ENCODE measurements at places on chromosomes 6 and 20.

- DNase-seq: no peak
Observed at GRCh38 chr6:87431263-87431662, 23.5 kb downstream of the CFAP206 start.

- no peak for DNase-seq
Observed at GRCh38 chr20:1810926-1811620, 84.1 kb upstream of the SIRPA start.

DNA sequence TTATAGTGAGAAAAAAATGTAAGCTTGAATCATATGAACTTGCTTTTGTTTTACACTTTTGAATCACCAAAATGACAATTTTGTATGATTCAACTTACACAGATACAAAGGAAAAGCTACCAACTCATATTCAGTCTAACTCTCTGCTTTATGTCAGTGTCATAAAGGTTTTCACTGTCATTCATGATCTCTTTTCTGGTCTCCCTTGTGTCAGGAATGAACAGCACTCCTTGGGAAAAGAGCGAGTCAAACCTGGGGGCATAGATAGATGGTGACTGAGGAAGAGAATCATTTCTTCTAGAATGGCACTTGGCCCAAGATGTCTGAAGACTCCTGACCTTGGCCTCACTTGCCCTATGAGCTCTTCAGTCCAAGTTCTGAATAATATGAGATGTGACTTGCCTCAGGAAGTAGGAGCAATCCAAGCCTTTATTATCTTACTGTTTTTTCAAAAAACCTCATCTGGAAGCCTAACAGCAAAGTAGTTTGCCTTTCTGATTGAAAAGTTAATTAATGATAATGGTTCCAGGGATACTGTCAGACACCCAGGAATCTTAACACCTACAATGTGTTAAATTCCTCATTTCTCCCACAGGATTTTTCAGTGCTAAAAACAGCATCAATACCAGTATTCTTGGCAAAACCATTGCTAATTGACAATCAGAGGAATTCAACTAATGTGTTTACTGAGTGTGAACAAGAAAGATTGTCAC lies 270.0 kb upstream of the HSF2 start:
- no peak for DNase-seq

GRCh38 chr20:58692579-58693225 lies at the start of gene NPEPL1:
NPEPL1 (plus strand) TSS chr20:58692800; CDS start chr20:58692901, 101 bp downstream.
- peak; percentile 31 for DNase-seq

- no peak for DNase-seq
Observed at GRCh38 chr6:151431337-151431736, 20.6 kb downstream of the RMND1 start.

- no peak for DNase-seq
Observed at GRCh38 chr6:142612956-142613355, 311.1 kb downstream of the ADGRG6 start.

GRCh38 chr6:100105138-100105537 lies 111.1 kb upstream of the MCHR2 start:
- DNase-seq: no peak

DNA sequence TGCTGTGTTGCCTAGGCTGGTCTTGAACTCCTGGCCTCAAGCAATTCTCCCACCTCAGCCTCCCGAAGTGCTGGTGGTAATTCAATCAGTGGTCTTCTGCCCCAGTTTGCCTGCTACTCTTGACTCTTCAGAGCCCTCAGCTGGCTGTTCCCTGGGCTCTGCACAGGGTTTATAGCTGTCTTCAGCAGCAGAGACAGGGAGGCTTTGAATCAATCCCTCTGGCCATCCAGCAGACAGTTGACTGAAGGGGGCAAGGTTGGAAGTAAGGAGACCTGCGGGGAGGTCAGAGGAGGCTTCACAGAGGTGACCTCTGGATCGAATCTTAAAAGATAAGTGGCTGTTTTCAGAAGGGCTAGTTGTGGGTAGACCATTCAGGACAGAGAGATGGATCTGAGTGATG lies 26.0 kb upstream of the KIF3B start:
- no peak for DNase-seq

DNA sequence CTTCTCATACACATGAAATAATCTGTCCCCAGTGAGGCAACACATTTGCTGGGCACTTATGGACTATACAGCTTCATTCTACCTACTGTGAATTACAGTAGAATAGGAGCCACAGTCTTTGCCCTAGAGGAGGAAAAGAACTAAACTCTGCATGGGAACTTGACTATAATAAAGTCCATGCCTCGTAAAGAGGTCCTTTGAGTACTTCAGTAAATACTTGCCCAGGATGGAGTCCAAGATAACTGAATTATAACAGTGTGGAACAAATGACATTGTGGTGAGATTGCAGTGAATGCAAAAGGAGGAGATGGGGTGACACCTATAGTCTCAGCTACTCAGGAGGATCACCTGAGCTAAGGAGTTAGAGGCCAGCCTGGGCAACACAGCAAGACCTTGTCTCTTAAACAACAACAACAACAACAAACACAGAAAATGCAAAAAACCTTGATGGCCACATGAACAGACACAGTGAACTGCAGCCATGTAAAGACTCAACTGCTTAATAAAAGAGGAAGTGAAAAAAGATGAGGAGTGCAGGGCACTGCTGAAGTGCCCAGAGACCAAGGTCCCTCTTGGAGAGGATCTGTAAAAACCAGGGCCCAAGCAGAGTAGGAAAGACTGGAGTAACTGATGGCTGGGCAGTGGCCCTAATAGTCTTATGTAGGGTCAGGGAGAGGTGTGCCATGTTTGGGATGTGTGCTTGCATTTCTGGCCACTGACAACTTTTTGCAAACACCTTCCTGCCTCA lies 3.7 kb downstream of the MRPS18A start:
- no peak for DNase-seq

DNA sequence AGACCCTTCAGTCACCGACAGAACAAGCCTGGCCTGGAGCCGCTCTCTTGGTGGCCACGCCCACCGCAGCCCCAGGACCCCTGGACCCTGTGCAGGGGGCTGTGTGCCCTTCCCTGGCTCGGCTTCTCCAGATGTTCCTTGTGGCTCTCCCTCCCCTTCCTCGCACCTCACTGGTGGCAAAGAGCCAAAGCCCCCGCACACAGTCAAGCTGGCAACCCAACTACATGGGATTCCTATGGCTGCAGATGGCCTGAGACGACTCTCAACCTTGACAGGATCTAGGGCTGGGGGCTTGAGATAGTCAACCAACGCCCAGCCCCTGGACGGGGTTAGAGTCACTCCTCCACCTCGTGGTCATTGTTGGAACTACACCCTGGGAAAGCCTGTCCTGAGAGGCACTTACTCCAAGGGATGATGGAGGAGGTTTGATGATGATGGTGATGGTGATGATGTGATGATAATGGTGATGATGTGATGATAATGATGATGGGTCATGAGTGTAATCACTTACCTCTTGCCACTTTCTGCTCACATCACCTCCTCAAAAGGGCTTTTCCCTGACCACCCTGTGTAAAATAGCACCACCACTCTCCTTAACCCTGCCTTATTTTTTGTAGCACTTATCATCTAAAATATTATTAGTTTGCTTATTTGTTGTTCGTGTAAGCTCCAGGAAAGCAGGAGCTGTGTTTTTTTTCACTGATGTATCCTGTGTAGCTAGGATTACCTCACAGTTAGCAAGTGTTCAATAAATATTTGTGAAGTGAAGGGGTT lies 278.4 kb downstream of the LRFN2 start:
- no peak for DNase-seq

DNA sequence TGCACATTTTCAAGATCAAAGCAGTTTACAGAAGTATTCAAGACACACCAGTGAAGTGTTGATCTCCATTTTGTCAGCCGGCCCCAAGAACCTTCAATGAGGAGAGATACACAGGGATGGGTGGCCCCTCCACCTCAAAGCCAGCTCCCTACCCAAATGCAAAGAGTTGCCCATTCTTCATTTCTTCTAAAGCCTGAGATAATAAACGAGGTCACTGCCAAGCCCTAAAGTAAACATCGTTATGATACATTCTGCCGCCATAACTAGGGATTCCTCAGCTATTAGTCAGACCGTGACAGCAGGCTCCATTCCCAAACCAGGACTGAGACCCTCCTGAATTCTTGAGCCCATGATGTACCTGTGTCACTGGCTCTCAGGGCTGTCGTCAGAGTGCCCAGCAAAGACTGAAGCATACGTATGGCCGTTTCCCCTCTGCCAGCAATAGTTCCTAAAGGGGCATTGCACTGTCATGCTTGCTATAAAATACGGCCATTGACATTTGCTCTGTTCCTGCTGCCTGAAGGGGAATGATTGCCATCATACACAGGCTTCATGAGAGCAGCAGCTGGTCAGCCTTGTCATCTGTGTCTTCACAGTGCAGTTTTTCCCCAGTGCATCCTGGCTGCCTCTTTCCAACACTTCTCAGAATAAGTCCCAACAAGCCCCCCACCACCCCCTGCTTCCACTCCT lies 41.7 kb downstream of the ISM1 start:
- no peak for DNase-seq

- DNase-seq: peak; percentile 74
Observed at GRCh38 chr6:154070657-154071056, 31.6 kb downstream of the OPRM1 start.

DNA sequence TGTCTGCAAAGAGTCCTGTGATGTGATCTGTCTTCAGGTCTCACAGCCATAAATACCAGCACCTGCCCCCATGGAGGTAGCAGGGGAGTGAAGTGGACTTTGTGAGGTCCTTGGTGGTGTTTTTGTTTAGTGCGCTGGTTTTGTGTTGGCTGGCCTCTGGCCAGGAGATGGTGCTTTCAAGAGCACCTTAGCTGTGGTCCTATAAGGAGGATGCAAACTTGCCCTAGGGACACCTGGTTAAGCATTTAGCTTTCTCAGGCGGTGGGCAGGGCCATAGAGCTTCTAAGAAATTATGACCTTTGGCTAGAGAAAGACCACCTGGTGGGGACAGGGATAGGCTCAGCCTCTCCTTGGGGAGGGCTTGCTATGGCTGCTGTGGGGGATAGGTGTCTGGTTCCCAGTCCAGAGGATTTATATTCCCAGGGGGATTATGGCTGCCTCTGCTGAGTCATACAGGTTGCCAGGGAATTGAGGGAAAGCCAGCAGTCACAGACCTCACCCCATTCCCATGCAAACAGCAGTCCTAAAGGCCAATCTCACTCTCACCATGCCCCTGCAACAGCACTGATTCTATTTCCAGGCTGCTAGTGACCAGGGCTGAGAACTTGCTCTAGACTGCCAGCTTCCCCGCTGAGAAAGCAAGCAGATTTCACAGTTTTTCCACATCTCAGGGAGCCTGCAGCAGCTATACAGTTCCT lies 259.3 kb downstream of the TFAP2B start:
- DNase-seq: no peak

DNA sequence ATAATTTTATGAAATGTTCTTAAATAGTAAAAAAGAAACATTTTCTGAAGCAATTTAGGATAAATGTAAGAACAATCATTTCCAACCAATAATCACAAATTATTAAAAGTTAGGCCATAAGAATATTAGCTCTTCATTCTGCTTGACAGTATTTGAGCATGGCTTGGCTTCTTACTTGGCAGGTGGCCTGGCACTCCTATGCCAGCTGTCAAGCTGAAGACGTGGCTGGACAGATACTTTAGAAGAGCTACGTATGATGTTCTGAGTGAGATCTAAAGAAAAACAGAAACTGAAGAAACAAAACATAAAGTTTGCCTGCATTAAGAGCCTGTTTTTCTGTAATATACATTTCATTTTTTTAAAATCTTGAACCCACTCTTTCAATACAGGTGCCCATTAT lies 438.9 kb downstream of the GRIK2 start:
- DNase-seq: no peak

DNA sequence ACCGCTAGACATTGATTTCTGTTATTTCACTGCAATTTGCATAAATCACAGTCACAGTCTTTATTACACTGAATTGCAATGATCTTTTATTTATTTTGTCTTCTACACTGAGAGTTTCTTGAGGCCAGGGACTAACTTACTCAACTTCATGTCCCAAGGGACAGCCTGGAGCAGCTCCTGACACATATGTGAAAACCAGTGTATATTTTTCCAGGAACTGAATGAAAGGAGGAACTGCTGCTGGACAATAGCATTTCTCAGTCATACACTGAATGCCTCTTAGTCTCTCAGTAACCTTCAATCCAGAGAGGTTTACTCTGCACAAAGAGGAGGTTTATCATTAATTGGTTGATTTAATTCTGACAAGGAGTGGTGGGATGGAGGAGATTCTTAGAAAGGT lies 5.9 kb downstream of the F13A1 start:
- no peak for DNase-seq

DNA sequence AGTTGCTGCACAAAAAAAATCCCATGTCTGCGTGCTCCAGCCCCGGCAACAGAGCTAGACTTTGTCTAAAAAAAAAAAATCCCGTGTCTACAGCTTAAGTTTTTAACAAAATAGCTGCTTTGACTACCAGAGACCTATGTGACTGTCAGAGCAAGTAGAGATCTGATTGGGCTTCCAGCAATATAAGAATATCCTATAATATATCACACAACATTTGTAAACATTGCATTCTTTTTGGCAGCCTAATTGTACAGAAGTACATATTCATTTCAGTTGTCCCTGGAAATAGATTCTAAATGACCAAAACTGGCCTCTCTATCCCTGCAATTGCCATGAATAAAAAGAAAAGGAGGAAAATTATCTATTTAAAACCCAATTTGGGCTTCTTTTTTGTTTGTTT lies 139.5 kb upstream of the RNF217 start:
- no peak for DNase-seq

GRCh38 chr20:47295921-47296426 lies 60.5 kb downstream of the ZMYND8 start:
- DNase-seq: no peak

DNA sequence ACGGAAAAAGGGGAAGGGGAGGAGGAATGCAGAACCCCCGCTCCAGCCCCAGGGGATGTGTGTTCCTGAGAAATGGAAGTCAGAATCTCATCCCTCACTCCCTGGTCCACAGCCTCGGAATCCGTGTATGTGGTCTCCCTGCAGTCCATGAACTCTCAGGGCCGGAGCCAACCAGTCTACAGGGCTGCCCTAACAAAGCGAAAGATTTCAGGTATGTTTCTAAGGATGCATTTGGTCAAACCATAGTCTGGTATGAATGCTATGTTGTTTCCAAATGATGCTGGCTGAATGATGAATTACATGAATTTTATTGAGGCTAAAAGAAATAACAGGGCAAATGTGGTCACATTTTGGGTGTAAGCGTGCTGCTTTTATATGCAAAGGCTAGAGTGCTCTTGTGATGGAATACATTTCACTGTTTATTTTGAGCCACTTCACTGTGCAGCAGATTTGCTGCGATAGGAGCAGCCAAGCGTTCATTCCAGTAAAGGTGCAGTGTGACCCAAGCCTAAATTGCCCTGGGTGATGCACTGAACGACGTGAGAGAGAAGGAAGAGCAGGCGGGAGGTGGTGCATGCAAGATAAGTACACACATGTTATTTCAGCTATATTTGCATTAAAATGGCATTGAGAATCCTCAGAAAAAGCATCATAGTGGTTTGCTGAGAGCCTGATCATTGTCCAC lies 52.4 kb downstream of the FNDC1 start:
- DNase-seq: no peak
